ENCODE measurements at places on chromosomes 7 and 10.

DNA sequence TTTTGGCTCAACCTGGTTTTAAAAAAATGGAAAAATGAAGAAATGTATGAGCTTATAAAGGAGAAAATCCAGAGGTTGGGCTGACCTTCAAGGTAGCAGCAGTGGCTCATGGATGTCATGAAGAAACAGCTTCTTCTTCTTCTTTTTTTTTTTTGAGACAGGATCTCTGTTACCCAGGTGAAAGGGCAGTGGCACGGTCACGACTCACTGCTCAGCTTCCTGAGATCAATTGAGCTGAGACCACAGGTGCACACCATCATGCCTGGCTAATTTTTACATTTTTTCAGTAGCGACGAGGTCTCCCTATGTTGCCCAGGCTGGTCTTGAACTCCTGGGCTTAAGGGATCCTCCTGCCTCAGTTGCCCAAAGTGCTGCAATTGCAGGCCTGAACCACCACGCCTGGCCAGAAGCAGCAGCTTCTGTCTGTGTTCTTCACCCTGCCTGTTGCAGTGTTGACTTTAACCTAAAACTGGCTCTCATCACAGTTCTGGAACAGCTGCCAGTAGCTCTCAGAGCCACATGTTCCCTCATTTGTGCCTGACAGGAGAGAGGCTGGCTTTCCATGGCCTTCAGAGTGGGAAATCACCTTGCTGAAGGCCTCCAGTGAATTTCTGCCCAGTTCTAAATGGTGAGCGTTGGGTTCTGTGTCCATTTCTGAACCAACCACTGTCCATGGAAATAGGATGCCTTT lies 117.7 kb downstream of the PFKFB3 start:
- DNase-seq: no peak

DNA sequence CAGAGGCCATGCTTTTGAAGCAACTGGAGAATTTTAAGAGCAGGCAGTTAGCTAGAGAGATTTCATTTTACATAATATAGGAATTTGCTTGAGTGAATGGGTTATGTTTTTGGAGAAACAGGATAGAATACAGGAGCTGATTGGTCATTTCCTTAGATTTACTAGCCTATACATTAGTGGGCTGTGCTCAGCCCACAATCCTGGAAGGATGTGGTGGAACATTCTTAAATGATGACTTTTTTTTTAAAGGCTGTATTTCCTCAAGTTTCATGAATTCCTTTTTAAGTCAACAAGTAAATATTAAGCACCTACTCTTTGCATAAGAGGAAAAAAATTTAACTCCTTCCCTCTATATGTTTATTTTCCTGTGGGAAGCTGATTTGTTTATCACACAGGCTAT lies 314.4 kb upstream of the BMPER start:
- no peak for DNase-seq

DNA sequence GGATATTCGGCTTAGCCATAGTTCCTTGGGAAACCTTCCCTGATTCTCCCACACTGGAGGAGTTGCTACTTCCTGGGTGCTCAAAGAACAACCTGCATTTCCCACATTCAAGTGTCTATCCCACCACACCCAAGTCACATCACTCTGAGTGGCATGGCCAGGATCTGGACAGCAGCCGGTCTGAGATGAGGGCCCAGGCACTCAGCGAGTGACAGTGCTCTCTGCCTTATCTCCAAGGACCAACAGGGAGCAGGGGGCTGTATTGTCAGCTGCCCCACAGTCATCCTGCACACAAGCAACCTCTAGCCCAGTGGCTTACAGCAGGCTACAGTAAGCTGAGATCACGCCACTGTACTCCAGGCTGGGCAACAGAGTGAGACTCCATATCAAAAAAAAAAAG lies 16.1 kb upstream of the SLC18A3 start:
- DNase-seq: no peak

GRCh38 chr7:28591725-28592349 lies 179.5 kb downstream of the CREB5 start:
- no peak for DNase-seq

DNA sequence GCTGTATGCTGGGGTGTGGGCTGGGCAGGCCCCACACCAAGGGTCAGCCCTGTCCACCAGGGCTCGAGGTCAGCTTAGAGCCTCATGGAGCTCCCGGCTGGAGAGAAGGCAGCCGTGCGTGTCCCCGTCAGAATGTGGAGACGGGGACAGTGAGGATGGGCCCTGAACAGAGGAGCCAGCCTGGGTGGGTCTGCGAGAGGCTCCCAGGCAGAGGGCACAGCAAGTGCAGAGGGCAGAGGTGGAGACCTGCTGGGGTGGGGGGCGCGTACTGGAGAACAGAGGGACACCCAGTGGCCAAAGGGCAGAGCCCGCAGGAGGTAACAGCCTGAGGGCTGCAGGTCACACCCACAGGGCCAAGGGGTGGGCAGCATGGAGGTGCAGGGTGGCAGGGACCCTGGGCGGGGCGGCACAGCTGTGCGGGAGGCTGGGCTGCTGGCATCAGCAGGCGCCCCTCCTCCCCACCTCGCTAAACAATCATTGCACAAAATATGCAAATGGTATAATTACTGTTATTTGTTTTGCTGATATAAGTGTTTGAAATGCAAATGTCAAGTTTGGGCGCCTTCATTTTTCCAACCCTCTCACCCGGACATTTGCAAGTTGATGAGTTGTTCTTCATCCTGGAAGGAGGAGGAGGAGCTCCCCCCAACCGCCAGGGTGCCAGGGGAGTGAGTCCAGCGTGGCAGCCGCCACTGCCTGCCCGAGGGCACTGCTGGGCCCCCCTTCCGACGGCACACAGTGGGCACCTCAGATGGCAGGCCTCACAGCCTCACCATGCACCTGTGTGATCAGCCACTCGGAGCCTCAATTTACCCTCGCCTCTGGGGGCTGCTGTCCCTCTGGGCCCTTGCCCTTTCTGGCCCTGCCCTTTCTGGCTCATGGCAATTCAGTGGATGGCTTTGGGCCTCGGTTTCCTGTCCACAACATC lies 35.0 kb downstream of the ELFN1 start:
- no peak for DNase-seq

GRCh38 chr7:107622429-107622828 lies 38.2 kb upstream of the SLC26A4 start:
- DNase-seq: no peak

DNA sequence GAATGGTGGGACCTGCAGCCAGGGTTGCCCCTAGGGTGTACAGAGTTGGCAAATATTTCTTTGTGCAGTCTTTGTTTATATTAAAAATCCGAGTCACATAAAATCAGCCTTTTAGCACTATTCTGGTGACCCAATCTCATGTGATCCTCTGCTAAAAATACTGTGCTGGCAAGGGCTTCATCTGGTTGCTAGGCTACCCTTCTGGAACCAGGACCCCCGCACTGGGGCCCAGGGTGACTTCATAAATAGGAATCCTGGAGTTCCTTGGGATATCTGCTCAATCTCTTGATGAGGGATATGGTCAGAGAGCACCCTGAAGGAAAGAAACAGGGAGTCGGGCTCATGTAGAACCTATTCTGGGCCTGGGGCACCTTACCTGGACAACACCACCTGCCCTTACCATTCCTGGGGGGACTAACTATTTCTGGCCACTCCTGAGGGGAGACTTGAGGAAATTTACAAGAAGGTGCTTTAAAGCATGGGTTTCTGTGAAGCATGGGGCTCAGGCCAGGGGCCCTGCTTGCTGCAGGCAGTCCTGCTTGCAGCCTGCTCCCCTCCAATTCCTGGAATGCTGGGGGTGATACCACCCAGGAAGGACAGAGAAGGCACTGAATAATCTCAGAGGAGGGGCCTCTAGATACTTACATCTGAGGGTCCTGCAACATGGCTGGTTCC lies 44.7 kb downstream of the SH2D4B start:
- DNase-seq: no peak

- no peak for DNase-seq
These were observed 135.8 kb downstream of the RGS10 start for GRCh38 chr10:119406601-119407253.

GRCh38 chr7:16739863-16740622 lies 13.5 kb upstream of the TSPAN13 start:
- DNase-seq: no peak

DNA sequence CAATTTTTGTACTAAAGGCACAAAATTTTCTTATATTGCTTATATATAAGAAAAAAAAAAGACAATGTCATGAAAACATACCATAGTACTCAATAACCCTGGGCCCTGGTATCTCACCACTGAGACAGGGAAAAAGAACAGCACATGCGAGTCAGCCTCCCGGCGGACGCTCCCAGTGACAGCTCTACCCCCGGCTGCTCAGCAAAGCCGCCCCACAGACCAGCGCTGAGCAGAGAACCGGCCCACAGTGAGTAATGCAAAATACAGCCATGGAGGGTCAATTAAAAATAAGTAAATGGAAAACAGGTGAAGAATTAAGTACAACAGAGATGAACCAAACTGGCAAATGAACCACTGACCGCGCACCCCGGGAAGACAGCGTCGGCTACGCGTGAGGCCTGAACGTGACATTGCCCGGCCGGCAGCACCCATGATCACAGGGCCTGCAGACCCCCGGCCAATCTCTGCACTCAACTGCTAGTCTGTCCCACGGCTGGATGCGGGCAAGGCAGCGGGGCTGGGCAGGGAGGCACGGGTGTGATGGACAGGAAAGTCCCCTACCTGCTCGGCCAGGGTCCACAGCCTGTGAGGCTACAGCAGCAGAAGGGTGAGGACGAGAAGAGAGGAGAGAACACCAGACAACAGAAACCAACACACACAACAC lies 175.9 kb downstream of the ZMYND11 start:
- no peak for DNase-seq
